Activated CD4-positive, alpha-beta T cell treated with anti-CD3 and anti-CD28 coated beads, Interleukin-2, amount 50 U/mL, for 1 hour (primary cell): ENCODE measurements at places on chromosomes 2 and 18.

- DNase-seq, result peak; percentile 75
Measured at GRCh38 chr2:10493634-10494281, 45.6 kb upstream of the ODC1 start.

GRCh38 chr2:207467716-207468347 is 61.9 kb upstream of the CREB1 start:
- no peak for DNase-seq

DNA sequence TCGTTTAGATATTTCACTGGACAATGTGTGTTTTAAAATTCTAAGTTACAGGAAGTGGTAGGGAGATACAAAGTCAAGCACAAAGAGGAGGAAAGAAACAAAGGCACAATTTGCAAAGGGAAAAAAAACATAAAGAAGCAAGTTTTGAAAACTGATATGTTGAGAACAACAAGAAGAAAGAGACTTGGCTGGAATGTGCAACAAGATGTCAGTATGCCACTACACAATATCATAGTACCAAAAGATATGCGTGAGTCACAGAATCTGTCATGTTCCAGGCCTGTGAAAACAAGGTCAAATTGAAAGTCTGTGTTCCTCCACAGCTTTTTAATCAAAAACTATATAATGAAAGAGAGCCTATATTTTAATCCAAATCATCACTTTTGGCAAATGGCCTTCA is 12.0 kb downstream of the EXOC6B start:
- DNase-seq, result no peak

DNA sequence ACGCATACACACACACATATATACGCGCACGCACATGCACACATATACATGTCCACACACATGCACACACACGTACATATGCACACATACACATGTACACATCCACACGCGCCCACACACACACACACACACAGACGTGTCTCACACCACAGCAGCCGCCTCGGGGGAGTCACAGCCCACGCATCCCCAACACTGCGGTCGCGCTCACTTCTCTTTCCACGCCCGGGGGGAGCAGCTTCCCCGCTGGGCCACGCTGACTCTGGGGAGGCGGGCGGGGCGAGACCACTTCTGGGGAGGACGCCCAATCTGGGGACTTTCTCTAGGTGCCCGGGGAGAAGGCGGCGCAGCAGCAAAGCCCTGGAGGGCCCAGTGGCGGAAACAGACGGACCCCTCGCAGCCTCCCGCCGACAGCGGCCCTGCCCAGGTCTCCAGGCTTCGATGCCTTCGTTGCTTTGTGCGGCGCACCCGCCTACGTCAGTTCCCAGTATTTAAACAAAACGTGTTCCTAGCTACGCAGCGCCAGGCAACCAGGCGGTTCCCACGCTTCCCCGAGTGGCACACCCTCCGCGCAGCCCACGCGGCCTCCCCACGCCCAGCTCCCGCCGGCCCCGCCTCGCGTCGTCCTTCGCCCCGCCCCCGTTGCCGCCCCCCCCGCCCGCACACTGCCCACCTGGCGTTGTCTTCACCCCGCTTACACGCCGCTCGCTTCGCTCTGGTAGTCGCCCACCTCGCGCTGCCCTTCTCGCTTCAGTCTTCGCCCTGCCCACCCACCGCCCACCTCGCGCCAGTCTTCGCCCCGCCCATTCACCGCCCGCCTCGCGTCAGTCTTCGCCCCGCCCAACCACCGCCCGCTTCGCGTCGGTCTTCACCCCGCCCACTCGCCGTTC is 810 bp upstream of the RBFA start:
- peak; percentile 68 for DNase-seq

DNA sequence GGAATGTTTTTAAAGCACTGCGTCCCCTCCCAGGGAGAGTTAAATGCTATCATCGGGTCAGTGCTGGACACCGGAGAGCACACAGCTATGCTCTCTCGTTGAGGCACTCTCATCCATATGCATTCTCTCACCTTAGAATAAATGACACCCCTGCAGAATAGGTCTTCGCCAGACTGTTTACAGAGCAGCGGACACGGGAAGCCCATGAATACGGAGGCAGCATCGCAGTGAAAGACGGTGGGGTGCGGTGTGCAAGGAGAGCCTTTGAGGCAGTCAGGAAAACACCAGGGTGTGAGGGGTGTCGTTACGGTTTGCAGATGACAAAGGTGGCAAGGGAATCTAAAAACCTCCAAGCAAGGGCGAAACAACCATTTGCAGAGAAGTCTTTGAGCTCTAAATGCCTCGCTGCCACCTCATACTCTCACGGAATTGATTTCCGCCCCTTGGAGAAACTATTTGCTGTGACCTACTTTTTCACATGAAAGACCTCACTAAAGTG is 169.2 kb upstream of the FHL2 start:
- no peak for DNase-seq

DNA sequence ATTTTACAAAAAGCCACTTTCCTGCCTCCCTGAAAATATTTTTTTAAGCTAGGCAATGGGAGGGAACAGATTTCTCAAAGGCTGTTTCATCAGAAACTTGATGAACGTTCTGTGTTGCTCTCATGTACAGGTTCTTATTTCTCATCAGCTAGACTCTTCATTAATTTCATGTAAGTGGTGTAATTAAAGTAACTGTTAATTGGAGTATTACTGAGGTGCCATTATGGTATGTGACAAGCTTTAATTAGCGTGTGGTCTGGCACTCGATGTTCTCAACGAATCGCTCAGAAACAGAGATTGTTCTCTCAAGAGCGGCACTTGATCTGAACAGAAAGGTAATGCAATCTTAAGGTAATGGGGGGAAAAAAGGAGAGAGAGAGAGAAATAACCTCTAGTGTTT is 81.9 kb upstream of the MYCN start:
- no peak for DNase-seq

- DNase-seq, result no peak
Measured at GRCh38 chr2:213220967-213221603, 63.2 kb upstream of the SPAG16 start.

DNA sequence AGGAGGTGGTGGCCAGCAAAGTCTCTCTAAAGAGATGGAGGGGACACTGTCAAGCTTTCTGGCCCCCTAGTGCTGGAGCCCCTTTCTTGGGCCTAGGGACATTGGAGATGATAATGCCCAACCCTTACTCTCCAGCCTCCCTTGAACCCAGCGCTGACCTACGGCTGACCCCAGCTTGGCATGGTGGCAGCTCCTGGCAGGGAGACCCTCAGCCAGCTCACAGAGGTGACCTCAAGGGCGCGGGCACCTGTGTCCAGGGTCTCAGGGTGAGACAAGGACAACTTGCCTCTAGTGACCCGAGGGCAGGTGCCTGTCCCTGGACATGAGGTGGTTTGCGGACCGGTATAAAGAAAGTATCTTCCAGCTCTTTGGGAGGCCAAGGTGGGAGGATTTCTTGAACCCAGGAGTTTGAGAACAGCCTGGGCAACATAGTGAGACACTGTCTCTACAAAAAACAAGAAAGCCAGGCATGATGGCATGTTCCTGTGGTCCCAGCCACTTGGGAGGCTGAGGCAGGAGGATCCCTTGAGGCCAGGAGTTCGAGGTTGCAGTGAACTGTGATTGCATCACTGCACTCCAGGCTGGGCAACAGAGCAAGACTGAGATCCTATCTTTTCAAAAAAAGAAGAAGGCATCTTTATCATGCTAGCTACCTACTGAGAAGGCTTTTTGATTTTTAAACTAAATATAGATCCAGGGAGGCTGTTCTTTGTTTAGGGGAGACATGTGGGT is 3.3 kb upstream of the PER2 start:
- DNase-seq, result no peak

DNA sequence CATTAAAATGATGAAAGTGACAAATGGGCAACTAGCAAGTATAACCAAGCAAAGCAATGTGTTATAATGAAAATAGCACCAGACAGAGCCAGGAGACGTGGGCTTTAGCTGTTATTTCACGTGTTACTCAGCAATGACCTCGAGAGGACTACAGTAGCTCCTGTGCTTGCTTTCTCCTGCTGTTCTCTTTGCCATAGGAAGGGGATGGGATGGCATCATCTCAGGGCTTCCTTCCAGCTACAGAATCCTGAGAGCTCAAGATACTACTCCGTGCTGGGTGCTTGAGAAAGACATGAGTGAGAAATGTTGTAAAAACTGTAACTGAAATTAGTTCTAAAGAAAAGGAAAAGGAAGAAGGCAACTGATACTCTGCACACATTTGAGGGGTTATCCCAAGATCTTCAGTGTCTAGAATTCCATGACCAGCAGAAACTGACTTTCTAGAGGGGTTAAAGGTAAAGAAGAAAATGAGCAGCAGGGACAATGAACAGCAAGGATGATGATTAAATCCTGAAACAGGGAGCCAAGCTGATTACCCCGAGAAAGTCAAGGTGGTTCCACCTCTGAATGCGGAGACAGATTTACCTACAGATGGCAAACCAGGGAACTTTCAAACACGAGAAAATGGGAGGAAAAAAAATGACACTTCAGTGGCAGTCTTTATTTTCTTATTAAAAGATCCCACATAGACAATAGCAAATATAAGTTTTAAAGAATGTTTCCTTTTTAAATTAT is 33.4 kb downstream of the GAREM1 start:
- DNase-seq, result no peak

GRCh38 chr2:236608710-236609109 is 39.1 kb downstream of the ACKR3 start:
- DNase-seq, result no peak

- no peak for DNase-seq
Measured at GRCh38 chr2:35870713-35871112, 484.9 kb upstream of the CRIM1 start.

- DNase-seq, result no peak
Measured at GRCh38 chr2:44839771-44840502, 101.6 kb upstream of the SIX3 start.

- no peak for DNase-seq
Measured at GRCh38 chr2:88832311-88832991, 141.0 kb downstream of the RPIA start.

DNA sequence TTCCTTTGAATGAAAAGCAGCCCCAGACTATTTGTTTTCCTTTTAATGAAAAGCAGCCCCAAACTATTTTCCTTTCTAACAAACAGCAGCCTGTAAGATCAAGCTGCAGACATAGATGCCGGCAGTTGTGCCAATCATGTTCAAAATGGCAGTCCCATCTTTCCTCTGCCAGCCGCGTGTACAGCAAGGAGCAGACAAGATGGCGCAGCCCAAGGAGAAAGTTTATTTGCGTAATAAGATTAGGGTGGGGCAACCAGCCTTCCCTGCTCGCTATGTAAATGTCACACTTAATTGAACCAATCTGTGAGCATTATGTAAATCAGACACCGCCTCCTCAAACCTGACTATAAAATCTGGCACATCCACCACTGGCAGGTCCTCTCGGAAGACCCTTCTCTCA is 226.0 kb downstream of the TGIF1 start:
- DNase-seq, result no peak

DNA sequence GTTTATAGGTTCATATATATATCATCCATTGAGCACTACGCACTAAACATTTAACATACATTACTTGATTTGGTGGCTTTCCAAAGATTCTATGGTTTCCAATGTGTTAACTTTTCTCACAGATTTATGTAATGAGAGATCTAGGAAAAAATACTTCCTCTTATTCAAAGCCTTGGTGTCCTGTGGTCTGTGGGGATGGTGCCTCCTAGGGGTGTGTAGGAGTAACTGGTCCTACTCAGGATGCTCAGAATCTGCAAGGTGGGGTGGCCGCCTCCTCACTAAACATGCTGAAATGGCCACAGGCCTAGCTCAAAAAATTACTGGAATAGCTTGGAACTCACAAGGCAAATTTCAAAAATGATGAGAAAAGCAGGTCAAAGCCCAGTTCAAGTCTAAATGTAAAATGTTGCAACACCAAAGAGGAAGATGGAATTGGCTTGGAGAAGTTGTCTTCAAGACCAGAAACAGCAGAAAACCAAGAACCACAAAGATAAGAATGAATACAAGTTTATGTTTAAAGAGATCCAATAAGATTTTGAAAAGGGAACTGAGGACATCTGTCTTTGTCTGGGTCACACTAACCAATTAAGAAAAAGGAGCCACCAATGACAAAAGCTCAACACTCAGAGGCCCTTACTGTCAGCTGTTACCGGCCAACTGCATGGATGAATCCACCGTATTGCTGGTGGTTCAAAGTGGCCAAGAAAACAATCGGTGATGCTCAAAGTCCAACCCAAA is 11.5 kb downstream of the GPR55 start:
- DNase-seq, result no peak

GRCh38 chr2:26292646-26293045 is 47.9 kb downstream of the HADHB start:
- no peak for DNase-seq

- no peak for DNase-seq
Measured at GRCh38 chr2:46259777-46260168, 37.4 kb upstream of the EPAS1 start.

- no peak for DNase-seq
Measured at GRCh38 chr18:31309115-31309514, 8.8 kb upstream of the DSG1 start.

- no peak for DNase-seq
Measured at GRCh38 chr2:71581026-71581425, 127.7 kb downstream of the DYSF start.

DNA sequence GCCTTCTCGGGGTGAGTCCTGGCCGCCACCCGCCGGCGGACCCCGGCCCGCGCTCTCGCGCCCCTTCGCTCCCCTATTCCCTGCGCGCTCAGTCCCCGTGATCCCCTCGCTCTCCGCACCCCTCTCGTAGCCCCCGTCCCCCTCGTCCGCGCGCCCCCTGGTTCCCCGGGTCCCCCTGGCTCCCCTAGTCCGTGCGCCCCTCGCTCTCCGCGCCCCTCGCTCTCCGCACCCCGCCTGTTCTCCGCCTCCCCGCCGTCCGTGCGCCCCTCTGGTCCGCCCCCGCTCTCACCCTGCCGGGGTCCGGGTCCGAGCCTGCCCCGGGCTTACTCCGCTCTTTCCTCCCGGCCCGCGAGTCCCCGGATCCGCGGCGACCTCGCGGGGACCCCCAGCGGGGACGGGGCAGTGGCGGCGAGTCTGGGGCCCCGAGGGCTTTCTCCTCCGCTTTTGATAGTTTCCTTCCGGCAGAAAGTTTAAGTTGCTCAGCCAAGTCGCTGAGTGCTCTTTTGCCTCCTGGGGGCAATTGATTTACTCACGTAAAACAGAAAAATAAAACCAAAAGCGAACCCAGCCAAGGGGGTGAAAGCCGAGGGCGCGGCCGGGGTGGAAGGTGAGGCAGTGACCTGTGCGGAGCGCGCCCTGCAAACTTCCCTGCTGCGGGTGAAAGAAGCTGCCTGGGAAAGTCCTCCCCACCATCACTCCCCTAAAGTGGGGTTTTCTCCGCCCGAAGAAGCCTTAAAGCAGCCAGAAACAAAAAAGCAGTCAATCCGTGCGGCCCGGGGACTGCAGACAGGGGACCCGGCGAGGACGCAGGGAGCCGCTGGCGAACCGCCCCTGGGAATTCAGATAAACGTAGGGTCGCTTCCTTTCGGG is 568 bp downstream of the RAB31 start:
- no peak for DNase-seq
